ENCODE measurements at places on chromosomes 7 and 10. TPM values are rescaled to one million over a fixed set of nuclear protein-coding genes. Genes with fewer than 3 reads are reported as not detected.

CUZD1 gene
- 0.09 TPM for total RNA-seq

TRPV6 gene
- total RNA-seq: not detected

TUBB8 gene
- not detected for total RNA-seq

NEBL gene
- total RNA-seq: 17.1 TPM

CTAGE6 gene
- total RNA-seq: not detected

PTF1A gene
- not detected for total RNA-seq

MOGAT3 gene
- not detected for total RNA-seq

TDRD1 gene
- 0.28 TPM for total RNA-seq

PRF1 gene
- total RNA-seq: not detected

PTN gene
- total RNA-seq: 0.35 TPM

CTAGE4 gene
- 1.4 TPM for total RNA-seq

SPDYE6 gene
- not detected for total RNA-seq

TPST1 gene
- total RNA-seq: 14.8 TPM

CPA1 gene
- not detected for total RNA-seq

KAZALD1 gene
- 3.8 TPM for total RNA-seq

NPY4R gene
- not detected for total RNA-seq

LIPF gene
- total RNA-seq: not detected

UFSP1 gene
- total RNA-seq: 3.5 TPM

MKI67 gene
- 31.2 TPM for total RNA-seq

TMEM213 gene
- total RNA-seq: not detected

STYXL1 gene
- 73.5 TPM for total RNA-seq

TUBGCP2 gene
- total RNA-seq: 45.8 TPM

TMEM229A gene
- not detected for total RNA-seq

AKR1C8 gene
- not detected for total RNA-seq

CASTOR2 gene
- 6.3 TPM for total RNA-seq

Data from airway epithelial cell (primary cell).